AG08395 (cell line): ENCODE measurements at places on chromosomes 3 and 15.
A peak's percentile ranks its signal among the peaks of the same experiment; 100 is the strongest.

GRCh38 chr3:11130385-11130784 lies 23.9 kb upstream of the HRH1 start:
- DNase-seq: no peak

DNA sequence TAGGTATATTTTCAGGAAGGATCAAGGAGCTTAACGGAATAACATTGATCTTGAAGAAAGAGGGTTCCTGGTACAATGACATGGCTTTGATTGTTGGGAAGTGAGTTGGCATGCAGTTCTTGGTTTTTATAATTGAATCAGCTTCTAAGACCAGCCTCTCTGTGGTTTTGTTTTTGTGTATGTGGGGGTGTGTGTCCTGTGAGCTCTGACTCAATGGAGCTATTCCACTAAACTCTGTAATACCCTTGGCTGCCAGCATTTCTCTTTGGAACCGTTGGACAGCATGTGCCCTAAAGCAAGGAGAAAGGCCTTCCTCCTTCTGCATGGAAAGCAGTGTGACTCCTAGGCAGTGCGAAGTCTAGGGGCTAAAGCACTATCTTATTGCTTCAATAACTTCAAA lies 124.8 kb downstream of the EDEM1 start:
- no peak for DNase-seq

GRCh38 chr15:43118286-43118685 lies 12.4 kb upstream of the UBR1 start:
- DNase-seq: no peak

DNA sequence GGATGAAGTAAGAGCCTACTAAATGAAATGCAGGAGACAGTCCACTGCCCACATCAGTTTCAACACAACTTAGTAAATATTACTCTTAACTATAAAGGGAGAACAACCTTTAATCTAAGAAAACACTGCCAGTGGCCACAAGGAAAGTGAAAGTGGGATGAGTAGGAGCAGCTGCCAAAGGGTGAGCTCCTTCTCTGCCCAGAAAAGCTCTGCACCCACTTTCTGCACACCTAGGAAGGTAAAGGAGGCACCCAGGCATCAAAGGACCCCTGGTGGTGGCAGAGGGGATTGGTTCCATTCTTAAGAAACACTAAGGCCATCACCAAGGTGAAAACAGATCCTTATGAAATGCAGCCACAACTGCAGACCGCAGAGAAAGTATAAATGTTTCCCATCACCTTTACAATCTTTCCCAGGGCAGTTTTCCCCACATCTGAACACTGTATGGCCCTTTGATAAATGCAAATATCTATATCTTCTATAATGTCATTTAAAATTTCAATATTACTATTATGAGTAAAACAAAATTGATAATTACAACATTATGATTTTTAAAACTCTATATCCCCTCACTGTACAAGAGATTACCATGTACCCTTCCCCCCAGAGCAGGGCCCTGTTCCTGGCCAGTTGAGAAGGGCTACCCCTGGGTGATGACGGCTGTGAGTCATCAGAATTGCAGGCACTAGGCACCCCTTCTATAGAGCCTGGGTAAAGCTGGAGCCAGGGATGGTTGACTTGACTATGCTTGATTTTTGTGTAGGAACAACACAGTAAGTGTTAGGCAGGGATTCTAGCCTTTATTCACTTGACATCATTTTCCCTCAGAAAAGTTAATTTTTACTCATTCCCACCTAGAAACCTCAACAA lies 92.0 kb downstream of the SNRK start:
- DNase-seq: peak; percentile 21

GRCh38 chr3:110650741-110651140 lies 420.9 kb upstream of the NECTIN3 start:
- no peak for DNase-seq
